ENCODE measurements at places on chromosomes 2 and 18.

DNA sequence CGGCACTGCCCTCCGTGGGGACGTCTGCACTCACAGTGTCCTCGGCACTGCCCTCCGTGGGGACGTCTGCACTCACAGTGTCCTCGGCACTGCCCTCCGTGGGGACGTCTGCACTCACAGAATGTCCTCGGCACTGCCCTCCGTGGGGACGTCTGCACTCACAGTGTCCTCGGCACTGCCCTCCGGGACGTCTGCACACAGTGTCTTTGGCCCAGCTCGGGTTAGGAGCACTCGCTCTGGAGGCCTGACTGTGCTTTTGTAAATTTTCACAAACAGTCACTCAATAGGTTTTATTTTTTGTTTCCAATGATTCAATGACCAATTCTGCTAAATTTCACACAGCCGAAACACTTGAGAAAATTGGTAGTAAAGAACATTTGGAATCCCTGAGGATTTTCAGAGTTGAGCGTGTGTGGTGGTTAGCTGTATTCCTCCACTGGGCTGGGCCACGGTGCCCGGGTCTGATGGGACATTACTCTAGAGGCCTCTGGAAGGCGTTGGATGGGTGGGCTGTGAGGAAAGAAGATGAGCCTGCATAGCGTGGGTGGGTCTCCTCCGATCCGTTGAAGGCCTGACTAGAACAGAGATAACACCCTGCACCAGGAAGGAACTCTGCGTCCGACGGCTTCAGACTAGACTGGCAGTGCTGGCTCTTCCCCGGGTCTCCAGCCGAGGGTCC, 134.8 kb downstream of the RTP5 start:
- DNase-seq = no peak

GRCh38 chr2:197011801-197012641, 85.5 kb upstream of the PGAP1 start:
- peak; percentile 50 for DNase-seq

- no peak for DNase-seq
Observed at GRCh38 chr2:166394245-166394644, 18.5 kb upstream of the SCN9A start.

- no peak for DNase-seq
Observed at GRCh38 chr2:205892665-205893259, 193.2 kb downstream of the INO80D start.

DNA sequence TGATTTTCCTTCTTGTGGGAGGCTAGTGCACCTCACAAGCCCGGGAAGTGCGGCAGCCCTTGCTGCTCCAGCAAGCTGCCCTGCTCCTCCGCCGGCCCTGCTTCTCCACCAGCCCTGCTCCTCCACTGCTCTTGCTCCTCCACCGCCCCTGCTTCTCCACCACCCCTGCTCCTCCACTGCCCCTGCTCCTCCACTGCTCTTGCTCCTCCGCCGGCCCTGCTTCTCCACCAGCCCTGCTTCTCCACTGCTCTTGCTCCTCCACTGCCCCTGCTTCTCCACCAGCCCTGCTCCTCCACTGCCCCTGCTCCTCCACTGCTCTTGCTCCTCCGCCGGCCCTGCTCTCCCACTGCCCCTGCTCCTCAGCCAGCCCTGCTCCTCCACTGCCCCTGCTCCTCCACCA, 95.6 kb downstream of the NDUFA10 start:
- no peak for DNase-seq

GRCh38 chr18:47790036-47790435, 140.4 kb downstream of the SMAD2 start:
- no peak for DNase-seq

DNA sequence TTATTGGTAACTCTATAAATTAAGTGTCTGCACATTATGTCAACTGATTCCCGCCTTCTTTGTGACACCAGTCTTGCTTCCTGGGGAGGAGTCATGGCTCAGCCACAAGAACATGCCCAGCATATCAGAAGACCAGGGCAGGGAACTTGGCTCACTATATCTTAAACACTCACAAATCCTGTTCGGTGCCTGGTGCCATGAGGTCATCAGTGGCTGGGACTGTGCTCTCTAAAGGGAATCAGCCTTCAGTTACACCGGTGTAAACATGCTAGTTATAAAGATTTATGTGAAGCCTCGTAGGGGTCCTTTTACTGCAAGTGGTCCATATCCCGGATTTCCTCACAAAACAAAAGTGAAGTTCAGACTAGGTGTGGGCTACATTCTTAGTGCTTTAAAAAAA, 73.1 kb upstream of the ZNF521 start:
- no peak for DNase-seq

- DNase-seq = no peak
Observed at GRCh38 chr18:49490246-49490762, 3.3 kb upstream of the C18orf32 start.

- no peak for DNase-seq
Observed at GRCh38 chr18:34929336-34929780, 111.9 kb upstream of the MAPRE2 start.

DNA sequence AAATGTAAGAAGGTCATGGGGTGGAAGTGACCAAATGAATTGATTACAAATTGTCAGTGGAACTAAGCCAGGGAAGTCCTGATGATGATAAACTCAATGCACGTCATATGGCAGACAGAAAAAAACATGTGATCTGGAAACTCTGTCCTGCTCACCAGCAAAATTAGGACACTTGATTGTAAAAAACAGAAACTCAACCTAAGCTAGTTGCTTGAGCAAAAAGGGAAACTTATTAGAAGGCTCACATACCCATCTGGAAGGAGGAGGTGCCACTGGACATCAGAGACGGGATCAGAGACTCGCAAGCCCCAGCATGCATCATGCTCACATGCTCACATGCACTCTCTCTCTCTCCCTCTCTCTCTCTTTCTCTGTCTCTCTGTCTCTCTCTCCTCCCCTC, 96.8 kb downstream of the SP3 start:
- no peak for DNase-seq

DNA sequence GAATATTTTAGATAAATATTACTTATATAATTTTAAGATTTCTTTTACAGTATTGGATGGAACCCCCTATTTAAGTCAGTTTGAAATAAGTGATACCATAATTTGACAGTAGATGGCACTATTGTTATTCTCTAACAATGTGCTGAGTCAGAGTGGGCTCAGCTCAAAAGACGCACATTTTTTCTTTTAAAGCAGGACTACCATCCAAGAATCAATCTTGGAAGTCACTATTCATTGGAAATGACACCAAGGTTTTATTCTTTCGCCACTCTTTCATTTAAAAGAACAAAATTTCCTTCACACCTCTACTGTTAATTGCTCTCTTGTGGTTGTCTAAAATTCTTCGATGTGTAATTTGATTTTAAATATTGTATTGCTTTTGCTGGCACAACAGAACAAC, 32.6 kb upstream of the SPAG16 start:
- peak; percentile 59 for DNase-seq

DNA sequence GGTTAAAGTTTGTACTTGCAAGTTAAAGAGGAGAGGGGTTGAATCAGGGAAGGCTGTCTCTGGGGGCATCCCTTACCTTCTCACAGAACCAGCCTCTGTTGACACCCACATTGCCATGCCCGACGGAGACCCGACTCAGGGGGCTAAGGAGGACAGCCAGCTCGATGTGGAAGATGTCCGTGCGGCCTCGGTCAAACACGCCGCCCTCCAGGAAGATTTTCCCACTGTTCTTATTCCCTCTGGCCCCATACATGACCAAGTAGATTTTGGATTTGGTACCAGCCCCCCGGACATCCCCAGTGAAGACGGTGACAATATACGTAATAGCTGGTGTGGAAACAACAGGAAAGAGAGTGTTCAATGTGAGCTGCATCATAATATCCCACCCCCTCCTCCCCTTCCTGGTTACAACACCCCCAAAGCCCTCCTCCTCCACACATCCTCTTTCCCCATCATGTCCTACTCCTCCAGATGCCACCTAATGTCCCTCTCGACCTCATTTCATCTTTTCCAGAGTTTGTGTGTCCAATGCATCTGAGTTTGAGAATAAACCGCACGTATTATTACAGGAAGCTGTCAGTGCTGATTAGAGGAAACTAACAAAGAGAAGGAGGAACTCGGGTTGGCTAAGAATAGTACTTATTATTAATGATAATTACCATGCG, 55.7 kb downstream of the LOXHD1 start:
- DNase-seq = no peak

GRCh38 chr2:70959851-70960832, 18.3 kb upstream of the ANKRD53 start:
- DNase-seq = no peak

DNA sequence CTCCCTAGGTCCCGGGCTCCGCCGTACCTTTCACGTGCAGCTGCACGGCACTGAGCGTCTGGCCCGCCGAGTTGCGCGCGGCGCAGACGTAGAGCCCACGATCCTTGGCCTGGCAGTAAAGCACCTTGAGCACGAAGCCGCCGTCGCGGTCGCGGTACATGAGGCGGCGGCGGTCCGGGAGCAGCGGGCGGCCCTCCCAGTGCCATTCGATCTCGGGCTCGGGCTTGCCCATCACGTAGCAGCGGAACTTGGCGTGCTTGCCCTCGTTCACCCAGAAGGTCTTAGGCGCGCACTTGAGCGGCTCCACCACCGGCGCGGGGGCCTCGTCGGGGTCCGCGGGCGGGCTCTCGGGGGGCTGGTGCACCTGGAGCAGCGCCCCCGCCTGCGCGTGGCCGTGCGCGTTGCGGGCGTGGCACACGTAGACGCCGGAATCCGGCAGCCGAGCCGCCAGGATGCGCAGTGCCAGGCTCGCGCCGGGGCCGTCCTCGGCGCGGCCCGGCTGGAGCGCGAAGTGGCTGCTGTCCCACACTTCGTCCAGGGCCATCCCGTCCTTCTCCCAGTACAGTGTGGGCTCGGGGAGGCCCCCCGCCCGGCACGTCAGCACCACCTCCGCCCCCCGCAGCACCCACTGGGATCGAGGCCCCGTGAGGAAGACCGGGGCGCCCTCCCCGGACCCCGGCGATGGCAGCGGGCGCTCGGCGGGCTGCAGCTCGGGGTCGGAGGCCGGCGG, 980 bp downstream of the OBSL1 start:
- peak; percentile 31 for DNase-seq

- DNase-seq = no peak
Observed at GRCh38 chr2:177952151-177952550, 120.4 kb downstream of the PDE11A start.

DNA sequence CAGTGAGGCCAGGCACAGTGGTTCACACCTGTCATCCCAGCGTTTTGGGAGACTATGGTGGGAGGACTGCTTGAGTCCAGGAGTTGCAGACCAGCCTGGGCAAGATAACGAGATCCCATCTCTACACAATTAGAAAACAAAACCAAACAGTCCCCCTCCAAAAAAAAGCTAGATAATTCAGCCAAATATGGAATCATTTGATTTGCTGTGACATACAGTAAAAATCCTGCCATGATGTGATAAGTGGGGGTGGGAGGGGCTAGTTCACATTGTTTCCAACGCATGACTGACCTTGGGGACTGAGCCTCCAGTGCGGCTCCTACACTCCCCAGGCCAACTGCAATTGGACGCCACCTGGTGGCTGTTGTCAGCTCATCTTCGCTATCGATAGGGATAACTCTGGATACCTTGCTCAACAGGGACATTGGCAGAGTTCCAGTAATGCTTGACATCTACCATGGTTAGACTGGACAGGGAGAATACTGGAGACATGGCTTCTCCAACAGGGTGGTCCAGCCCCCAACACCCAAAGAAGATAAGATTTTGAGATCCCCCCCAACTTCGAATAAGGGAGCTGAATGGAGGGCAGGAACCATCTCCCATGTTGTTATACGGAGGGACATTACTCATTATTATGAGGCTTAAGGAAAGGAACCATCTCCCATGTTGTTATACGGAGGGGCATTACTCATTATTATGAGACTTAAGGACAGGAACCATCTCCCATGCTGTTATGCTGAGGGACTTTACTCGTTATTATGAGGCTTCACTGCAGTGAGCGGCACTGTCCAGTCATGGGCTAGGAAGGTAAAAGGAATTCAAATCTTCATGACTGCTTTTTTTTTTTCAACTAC, 135.9 kb downstream of the TGIF1 start:
- peak; percentile 21 for DNase-seq

All from DMS79 treated with DMSO at 0.1 percent for 48 hours (cell line).